ENCODE measurements at places on chromosomes 3 and 15.

DNA sequence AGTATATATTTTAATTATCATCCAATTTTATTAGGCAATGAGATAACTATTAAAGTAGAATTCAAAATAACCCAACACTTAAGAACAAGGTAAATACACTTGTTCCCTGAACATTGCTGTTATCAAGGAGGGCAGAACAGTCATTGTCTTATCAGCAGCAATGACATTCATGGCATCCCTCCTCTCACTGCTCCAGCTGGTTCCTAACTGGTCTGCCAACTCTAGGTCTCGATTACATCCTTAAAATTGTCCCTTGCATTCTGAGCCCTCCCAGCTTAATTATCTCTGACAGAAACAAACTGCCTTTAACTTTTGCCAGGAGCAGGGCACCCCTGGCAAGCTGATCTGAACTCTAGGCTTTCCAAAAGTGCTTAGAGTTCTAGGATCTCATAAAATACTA is 14.0 kb upstream of the DYNC1LI1 start:
- DNase-seq = no peak

DNA sequence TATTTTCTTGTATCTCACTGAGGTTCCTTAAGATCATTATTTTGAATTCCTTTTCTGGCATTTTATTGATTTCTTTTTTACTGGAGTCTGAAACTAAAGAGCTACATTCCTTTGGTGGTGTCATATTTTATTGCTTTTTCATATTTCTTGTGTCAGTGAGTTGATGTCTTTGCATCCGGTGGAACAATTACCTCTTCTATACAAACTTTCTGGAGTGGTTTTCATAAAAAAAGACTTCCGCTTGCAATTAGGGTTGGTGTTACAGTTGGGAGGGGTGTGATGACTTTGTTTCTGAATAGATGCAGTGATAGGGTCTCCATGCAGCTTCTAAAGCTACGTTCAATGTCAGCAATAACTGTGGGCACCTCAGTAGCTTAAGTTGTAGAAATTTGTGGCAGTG is 181.7 kb downstream of the LPP start:
- no peak for DNase-seq

GRCh38 chr3:175121225-175121624 is 262.1 kb downstream of the NAALADL2 start:
- DNase-seq = no peak

GRCh38 chr3:54564374-54564925 is 363.4 kb downstream of the LRTM1 start:
- DNase-seq = no peak

- no peak for DNase-seq
Measured at GRCh38 chr15:91703274-91703673, 150.2 kb upstream of the SLCO3A1 start.

GRCh38 chr3:45910892-45911291 is 24.5 kb downstream of the CCR9 start:
- DNase-seq = no peak

DNA sequence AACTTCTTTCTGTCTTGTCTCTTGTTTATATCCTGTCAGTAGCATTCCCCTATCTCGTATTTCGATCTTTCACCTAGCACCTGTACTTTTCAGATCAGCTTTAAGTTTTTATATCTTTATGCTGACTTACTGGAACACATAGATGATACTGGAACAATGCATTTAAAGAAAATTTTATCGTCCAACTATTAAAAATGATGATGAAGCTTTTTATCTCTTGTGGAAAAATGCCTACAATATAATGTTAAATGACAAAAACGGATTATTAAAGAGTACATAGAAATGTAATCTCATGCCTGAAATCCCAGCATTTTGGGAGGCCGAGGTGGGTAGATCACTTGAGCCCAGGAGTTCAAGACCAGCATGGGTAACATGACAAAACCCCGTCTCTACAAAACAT is 139.5 kb downstream of the ZPLD1 start:
- DNase-seq = no peak

- DNase-seq = no peak
Measured at GRCh38 chr3:127911421-127911931, 3.6 kb upstream of the KBTBD12 start.

GRCh38 chr15:86036243-86036642 is 43.4 kb upstream of the AGBL1 start:
- no peak for DNase-seq

DNA sequence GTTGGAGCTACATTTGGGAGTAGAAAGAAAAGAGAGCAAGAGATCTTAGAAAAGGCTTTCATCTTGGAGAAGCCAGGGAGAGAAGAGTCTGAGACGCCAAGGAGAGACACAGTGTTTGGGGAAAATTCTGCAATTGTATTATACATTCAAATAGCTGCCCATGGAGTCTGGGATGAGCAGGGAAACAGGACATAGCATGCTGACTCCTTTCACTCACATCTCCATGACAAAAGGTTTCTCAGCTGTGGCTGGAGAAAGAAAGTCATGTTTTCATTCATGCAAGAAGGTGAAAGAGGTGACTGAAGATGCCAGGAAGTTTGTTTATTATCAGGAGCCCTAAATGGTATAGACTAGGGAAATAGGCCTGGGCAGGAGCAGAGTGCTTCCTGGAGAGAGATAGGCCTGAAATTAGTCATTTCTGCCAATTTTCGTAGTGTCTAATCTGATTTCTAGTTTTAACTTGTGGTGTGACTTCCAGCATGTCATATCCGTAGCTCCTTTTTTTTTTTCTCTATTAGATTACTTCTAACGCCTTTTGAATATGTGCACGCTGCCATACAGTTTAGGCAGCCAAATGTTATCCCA is 34.1 kb downstream of the ACP3 start:
- no peak for DNase-seq

DNA sequence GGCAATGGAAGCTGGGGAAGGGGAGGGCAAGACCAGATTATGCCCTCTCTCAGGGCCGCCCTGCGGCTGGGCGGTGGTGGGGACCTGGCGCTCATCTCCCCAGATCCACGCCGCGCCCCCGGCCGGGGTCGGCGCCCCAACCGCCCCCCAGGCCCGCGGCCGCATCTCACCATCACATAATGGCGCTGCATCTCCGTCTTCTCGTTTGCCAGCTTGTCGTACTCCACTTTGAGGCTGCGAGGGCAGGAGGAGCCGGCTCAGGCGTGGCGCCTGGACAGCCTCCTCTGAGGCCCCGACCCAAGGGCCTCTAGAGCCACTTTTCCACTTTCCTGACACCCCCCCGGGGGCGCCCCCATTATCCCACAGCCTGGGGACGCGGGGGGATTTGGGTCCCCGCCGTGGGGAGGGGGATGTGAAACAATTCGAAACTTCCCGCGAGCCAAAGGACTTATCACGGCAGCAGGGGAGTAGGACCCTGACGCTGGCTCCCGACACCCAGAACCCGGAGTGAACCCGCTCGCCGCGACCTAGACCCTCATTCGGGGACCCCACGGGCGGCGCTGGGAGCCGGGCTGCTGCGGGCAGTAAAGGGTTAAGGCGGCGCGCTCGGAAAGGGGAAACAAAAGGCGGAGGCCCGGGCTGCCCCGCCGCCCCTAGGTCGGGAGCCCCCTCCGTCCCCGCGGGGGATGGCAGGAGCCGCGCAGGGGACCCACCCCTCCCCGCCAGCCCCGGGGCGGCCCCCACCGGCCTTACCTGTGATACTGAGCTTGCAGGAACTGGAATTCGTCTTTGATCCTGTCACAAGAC is 2.1 kb downstream of the TLE3 start:
- DNase-seq = no peak

DNA sequence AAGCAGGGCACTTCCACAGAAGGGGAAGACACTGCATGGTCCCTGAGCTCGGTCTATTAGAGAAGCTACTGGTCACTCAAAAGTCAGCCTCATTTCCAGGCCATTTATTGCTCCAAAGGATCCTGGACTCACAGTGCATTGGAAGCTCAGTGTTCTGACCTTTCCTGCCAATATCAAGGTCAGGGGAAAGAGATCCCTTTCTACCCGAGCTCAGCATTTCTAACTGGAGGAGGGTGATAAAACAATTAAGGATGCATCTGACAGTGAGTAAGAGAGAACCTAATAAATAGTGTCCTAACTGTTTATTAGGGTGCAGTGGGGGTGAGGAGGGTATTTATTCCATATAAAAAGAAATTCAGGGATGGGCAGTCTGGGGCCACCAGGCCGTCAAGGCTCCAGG is 26.8 kb upstream of the INSYN1 start:
- no peak for DNase-seq

DNA sequence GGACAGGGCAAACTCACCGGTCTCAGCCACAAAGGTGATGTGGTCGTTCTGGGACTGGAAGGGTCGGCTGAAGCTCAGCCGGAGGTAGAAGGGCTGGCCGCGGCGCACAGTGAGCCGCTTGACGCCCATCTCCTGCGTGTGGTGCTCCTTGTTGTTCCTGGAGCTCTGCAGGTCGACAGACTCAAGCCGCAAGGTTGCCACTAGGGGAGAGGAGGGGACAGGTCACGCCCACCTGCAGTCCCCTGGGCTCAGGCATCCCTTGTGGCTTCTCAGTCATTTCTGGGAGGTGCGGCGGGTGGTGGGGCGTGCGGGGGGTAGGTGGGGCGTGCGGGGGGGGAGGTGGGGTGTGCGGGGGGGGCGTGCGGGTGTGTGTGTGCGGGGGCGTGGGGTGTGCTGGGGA is 26.7 kb upstream of the TGM5 start:
- peak; percentile 27 for DNase-seq

DNA sequence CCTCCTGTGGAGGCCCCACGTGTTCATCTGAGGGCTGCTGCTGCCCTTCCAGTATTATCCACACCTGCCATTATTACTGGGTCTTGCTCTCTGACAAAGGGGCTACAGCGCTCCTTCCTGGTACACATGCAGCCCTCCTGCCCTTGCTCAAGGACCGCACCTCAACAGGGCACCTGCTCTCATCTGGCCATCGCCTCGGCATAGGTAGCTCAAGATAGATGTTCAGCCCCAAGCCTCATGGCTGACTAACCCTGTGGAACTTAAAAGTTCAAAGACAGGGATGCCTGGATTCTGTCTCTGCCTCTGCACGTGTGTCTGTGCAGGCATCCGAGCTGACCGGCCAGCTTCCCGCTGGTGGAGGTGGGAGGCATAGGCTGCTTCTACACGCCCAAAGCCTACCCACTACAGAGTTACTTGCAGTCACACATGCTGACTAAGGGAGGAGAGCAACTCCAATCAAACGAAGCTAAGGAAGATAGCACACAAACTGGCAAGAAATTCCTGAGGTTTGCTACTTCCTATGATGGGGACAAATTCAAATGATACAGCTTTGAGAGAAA is 152.5 kb upstream of the ATP10A start:
- no peak for DNase-seq

DNA sequence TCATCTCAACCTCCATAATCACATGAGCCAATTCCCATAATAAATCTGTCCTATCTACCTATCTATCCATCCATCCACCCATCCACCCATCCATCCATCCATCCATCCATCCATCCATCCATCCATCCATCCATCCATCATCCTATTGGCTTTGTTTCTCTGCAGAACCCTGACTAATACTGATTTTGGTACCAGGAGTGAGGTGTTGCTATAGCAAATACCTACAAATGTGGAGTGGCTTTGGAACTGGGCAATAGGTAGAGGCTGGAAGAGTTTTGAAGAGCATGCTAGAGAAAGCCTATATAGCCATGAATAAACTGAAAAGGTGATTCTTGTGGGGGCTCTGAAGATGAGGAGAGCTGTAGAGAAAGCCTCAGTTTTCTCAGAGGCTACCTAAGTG is 88.7 kb upstream of the ANKRD28 start:
- DNase-seq = no peak

GRCh38 chr3:3707858-3708768 is 91.1 kb upstream of the LRRN1 start:
- no peak for DNase-seq

GRCh38 chr15:33808720-33809457 is 159.4 kb upstream of the CHRM5 start:
- no peak for DNase-seq

- DNase-seq = no peak
Measured at GRCh38 chr3:115113367-115113766, 33.7 kb downstream of the ZBTB20 start.

Data from CD8-positive, alpha-beta T cell (primary cell).